ENCODE measurements at places on chromosomes 11 and 22. TPM values are rescaled to one million over a fixed set of nuclear protein-coding genes. Genes with fewer than 3 reads are reported as not detected.

The UCP2 gene
- 10.5 TPM for total RNA-seq

The FXYD6 gene
- total RNA-seq: 93.6 TPM

The VWA5A gene
- 13.9 TPM for total RNA-seq

The GGTLC3 gene
- total RNA-seq: not detected

The KCNC1 gene
- total RNA-seq: 16.8 TPM

The ARHGAP8 gene
- total RNA-seq: 0.82 TPM

The CRYBB3 gene
- not detected for total RNA-seq

The SORL1 gene
- 41.6 TPM for total RNA-seq

The C22orf31 gene
- total RNA-seq: not detected

The ACR gene
- not detected for total RNA-seq

The PNPLA5 gene
- total RNA-seq: not detected

The C11orf87 gene
- 34.8 TPM for total RNA-seq

The MUC2 gene
- 1.5 TPM for total RNA-seq

The MPEG1 gene
- total RNA-seq: 2.3 TPM

The MMP12 gene
- not detected for total RNA-seq

The BATF2 gene
- 0.18 TPM for total RNA-seq

The CACNA1I gene
- 0.91 TPM for total RNA-seq

Measured in cerebellum (tissue), 4 donors.